Stomach (tissue), 19 donors: ENCODE measurements at places on chromosomes 7 and 10. TPM values are rescaled to one million over a fixed set of nuclear protein-coding genes. Genes with fewer than 3 reads are reported as not detected.

DNA sequence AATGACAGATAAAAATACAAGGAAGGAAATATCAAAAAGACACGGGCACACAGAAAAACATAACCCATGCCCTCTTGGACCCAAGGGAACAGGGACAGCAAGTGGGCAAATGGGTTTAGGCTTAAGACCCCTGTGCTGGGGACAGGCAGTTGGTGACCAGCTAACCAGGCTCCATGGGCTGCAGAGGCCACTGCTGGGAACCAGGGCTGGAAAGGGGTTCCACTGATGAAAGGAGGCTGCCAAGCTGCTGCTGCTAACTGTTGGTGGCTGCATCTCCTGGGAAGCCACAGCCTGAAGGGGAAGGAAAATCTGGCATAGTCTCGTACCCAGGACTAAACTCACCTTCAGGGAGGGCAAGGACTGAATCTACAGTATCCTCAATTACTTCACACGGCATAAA lies 579.2 kb upstream of the MGMT start:
- H3K27me3 ChIP-seq, result peaks cover 3% of the 10 kb centered on the region
- H3K27ac ChIP-seq, result no peak overlapping the region
- H3K36me3 ChIP-seq, result no peaks in the 10 kb centered on the region
- no peak for DNase-seq
- H3K4me1 ChIP-seq, result no peaks in the 10 kb centered on the region

- DNase-seq, result no peak
- H3K4me3 ChIP-seq, result no peak overlapping the region
- H3K27ac ChIP-seq, result no peak overlapping the region
- no peaks in the 10 kb centered on the region for H3K27me3 ChIP-seq
Measured at GRCh38 chr10:71582506-71583475, 136.8 kb downstream of the C10orf105 start.

GRCh38 chr7:139119486-139119849 lies 9.9 kb upstream of the ZC3HAV1 start:
- peaks cover 14% of the 10 kb centered on the region for H3K4me1 ChIP-seq
- H3K36me3 ChIP-seq, result no peaks in the 10 kb centered on the region
- no peaks in the 10 kb centered on the region for H3K27me3 ChIP-seq
- H3K27ac ChIP-seq, result no peak overlapping the region

GRCh38 chr7:117827862-117828261 lies 45.4 kb downstream of the CTTNBP2 start:
- DNase-seq, result no peak
- no peak overlapping the region for H3K27ac ChIP-seq
- peaks cover 37% of the 10 kb centered on the region for H3K4me1 ChIP-seq
- no peaks in the 10 kb centered on the region for H3K36me3 ChIP-seq
- H3K27me3 ChIP-seq, result no peaks in the 10 kb centered on the region
- H3K4me3 ChIP-seq, result no peak overlapping the region

- no peaks in the 10 kb centered on the region for H3K4me1 ChIP-seq
- DNase-seq, result no peak
- no peak overlapping the region for H3K4me3 ChIP-seq
- H3K27me3 ChIP-seq, result no peaks in the 10 kb centered on the region
Measured at GRCh38 chr10:49055221-49055849, 60.0 kb downstream of the VSTM4 start.

GRCh38 chr10:34280599-34281374 lies 534.3 kb downstream of the PARD3 start:
- H3K27me3 ChIP-seq, result no peaks in the 10 kb centered on the region
- peak overlapping the region; percentile 74 for H3K27ac ChIP-seq
- no peaks in the 10 kb centered on the region for H3K4me1 ChIP-seq
- peak; percentile 16 for DNase-seq
- H3K36me3 ChIP-seq, result no peaks in the 10 kb centered on the region
- no peak overlapping the region for H3K4me3 ChIP-seq

DNA sequence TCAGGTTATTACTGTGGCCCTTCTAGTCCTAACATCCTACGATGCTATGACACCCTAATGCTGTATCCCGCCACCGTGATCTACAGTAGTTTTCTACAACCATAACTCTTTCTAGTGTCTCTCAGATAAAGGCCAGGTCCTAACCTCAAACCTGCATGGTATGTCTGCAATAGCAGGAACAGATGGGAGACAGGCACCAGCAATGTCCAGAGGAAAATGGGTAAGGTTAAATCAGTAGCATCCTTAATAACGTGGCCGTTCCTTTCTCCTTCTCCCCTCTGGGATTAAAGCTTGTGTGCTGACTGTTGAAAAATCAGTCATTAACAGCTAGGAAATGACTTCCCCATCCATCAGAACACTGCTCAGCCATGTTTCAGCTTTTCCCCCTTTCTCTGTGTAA lies 321.9 kb upstream of the NPVF start:
- peaks cover 9% of the 10 kb centered on the region for H3K4me1 ChIP-seq
- H3K36me3 ChIP-seq, result no peaks in the 10 kb centered on the region
- H3K27me3 ChIP-seq, result no peaks in the 10 kb centered on the region
- H3K4me3 ChIP-seq, result no peak overlapping the region

DNA sequence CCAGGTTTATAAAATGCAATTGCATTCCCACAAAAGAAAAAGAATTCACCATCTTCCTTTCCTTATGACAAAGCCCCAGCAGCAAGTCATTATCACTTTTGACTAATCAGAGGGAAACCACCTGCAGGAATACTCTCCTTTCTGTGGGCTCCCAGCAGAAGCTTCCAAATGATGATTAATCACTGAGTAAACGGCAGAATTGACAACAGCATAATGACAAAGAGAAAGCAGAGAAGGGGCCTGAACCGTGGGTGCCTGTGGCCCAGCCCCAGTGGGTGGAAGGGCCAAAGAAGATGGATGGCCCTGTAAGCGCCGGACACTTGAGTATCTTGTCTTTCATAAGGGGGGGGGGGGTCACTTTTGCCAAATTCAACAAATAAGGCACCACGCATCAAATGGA lies 152.4 kb upstream of the NRBF2 start:
- DNase-seq, result no peak
- no peak overlapping the region for H3K27ac ChIP-seq
- H3K36me3 ChIP-seq, result no peaks in the 10 kb centered on the region
- no peak overlapping the region for H3K4me3 ChIP-seq

DNA sequence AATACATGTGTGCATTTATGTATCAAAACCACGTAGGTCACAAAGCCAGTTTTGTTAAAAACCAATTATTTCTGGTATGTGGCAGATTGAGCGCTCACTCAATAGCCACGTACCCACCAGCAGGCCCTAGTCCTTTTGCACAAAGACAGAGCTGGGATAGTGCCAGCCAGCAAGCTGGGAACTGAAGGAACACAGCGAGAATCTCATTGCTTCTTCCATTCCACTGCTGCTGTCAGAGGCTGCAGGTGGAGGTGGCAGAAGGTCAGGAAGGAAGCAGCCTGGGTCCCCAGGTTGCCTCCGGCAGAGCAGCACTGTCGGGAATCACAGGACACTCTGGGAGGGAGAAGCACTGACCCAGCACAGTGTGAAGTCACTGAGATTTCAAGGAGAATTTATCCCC lies 385.5 kb upstream of the PFKP start:
- H3K4me3 ChIP-seq, result no peak overlapping the region
- H3K27ac ChIP-seq, result no peak overlapping the region
- DNase-seq, result no peak
- no peaks in the 10 kb centered on the region for H3K27me3 ChIP-seq
- H3K4me1 ChIP-seq, result no peaks in the 10 kb centered on the region
- no peaks in the 10 kb centered on the region for H3K36me3 ChIP-seq

RSU1 gene
- total RNA-seq, result 8.7 TPM
